HFF-Myc (cell line): ENCODE measurements at places on chromosomes 6 and 20.
A peak's percentile ranks its signal among the peaks of the same experiment; 100 is the strongest.

GRCh38 chr20:4038047-4038459, 22.7 kb upstream of the RNF24 start:
- DNase-seq: peak; percentile 65

GRCh38 chr6:99933129-99933528, 60.9 kb downstream of the MCHR2 start:
- DNase-seq: peak; percentile 31

GRCh38 chr20:17661121-17661744, 20.8 kb downstream of the RRBP1 start:
- DNase-seq: no peak

DNA sequence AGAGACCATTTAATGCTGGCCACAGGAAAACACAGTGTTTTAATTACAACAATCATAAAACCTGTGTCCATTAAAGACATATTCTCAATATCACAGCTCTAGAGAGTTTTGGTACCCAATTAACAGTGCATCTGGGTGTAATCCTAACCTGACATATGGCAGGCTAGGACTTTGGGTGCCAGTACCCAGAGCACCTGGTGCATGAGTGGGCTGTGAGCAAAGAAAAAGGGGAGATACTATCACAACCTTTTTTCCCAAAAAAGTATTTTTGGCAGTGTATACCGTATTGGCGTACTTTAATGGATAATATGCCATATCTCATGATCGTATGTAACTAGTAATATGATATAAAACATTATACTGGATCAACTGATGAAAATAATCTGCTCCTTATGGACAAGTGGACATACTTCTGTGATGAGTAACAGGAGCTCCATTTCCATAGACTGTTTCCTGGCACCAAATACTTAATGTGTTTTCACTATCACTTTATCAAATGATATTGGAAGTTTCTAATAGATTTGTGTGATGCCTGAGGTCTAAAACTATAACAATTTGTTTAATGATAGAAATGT, 91.7 kb downstream of the COL19A1 start:
- DNase-seq: no peak

GRCh38 chr6:81547149-81547548, 205.3 kb downstream of the TENT5A start:
- no peak for DNase-seq

DNA sequence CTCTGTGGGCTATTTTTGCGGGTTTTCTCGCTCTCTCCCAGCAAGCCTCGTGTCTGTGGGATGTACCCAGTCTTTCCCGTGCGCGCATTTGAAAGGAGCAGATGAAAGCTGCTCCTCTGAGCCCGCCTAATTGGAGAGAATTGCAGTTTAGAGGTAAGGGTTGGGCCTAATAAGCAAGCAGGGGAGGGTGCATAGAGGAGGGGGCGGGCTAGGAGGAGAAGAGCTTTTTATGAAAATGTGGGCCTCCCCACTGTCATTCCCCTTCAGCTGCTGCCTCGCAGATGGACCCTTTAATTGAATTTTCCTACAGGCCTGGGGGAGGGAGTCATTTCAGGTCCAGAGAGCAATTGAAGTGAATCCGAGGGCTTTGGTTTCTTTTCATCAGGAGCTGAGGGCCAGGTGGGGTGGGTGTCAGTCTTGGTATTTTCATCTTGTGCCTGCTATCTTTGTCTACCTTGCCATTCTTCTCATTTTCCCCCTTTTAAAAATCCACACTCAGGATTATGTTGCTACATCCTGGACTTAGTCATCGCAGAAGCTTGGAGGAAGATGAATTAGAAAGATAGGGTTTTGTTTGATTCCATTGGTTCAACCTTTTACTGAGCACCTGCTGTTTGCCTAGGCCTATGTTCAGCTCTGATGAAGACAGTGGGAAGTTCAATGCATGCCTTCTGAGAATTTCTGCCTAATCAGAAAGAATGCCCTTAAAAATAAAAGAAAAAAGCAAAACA, 423.4 kb downstream of the CD83 start:
- no peak for DNase-seq

DNA sequence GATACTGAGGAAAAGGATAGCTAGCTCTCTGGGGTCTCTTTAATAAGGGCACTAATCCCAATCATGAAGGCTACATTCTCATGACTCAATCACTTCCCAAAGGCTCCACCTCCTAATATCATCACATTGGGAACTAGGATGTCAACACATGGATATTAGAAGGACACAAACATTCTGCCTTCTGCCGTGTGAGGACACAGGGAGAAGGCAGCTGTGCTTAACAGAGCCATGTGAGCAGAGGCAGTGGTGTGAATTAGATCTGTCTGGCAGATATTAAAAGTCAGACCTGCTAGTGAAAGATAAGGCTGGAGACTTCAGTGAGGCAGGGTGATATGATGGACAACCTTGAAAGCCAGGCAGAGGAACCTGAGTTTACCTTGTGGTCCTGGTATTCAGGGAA, 341.9 kb downstream of the ARHGAP18 start:
- DNase-seq: no peak

GRCh38 chr6:3456395-3456897, 404 bp downstream of the SLC22A23 start:
- DNase-seq: no peak

DNA sequence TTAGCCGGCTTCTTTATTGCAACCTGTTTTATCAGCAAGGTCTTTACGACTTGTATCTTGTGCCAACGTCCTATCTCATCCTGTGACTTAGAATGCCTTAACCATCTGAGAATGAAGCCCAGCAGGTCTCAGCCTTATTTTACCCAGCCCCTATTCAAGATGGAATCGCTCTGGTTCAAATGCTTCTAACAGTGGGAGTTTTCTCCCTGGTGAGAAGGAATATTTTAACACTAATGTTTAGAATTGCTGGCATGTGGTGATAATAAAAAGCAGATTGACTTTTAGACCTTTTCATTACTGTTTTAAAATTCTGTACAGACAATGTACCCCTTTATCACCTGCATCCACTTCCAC, 9.9 kb upstream of the KCNK15 start:
- DNase-seq: no peak

- no peak for DNase-seq
Observed at GRCh38 chr6:69162811-69163210, 527.7 kb downstream of the ADGRB3 start.

- DNase-seq: no peak
Observed at GRCh38 chr20:36308353-36308752, 2.2 kb downstream of the DLGAP4 start.
